ENCODE measurements at places on chromosomes 13 and 19. TPM values are rescaled to one million over a fixed set of nuclear protein-coding genes. Genes with fewer than 3 reads are reported as not detected.

DNA sequence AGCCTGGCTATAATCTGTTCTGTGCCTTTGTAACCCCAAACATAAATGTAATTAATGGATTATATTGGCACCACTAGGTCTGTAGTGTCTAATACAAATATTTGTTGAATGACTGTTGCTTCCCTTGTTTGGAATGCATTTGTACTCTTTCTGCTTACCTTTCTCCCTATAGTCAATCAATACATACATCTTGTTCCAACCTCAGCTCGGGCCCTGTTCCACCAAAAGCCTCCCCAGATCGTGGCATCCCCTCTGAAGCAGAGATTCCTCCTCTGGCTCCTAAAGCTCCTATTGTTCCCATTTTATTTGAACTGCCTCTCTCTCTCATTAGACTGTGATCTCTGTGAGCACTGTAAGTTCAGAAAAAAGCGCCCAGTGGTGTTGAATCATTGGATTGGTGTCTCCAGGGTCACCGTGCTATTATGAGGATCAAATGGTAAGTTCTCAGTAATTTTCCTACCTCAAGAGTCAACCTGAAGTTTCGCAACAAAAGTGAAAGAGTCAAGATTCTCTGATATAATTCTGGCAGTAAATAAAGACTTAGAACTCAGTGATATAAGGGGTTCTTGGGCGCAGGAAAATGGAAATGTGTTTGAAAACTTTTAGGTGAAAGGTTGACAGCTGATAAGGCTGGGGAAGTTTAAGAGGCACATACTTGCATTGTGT is 151.5 kb downstream of the KLF5 start:
- DNase-seq: no peak

DNA sequence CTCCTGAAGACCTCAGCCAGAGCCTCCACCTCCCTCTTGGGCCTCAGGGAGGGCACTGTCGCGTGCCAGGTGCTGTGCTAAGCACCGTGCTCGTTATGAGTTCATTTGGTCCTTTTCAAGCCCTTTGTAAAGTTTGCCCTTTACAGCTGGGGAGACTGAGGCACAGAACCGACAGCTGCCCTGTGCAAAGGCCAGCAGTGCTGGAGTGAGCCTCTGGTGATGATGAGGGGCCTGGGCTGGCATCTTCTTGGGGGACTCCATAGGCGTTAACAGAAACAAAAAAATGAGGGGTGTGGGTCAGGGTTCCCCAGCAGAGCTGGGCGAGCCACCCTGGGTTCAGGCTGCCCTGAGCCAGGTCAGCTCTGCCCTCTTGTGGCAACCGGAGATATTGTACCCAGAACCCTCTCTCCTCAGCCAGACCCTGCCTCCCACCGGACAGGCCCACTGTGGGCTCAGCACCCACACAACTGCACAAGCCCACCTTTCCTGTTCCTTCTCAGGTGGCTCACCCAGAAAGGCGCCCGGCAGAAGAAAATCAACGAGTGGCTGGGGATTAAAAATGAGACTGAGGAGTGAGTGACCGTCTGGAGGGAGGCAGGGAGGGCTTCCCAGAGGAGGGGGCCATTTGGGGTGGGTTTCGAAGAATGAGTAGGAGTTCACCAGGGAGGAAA is 5.5 kb upstream of the IFI30 start:
- DNase-seq: no peak

DNA sequence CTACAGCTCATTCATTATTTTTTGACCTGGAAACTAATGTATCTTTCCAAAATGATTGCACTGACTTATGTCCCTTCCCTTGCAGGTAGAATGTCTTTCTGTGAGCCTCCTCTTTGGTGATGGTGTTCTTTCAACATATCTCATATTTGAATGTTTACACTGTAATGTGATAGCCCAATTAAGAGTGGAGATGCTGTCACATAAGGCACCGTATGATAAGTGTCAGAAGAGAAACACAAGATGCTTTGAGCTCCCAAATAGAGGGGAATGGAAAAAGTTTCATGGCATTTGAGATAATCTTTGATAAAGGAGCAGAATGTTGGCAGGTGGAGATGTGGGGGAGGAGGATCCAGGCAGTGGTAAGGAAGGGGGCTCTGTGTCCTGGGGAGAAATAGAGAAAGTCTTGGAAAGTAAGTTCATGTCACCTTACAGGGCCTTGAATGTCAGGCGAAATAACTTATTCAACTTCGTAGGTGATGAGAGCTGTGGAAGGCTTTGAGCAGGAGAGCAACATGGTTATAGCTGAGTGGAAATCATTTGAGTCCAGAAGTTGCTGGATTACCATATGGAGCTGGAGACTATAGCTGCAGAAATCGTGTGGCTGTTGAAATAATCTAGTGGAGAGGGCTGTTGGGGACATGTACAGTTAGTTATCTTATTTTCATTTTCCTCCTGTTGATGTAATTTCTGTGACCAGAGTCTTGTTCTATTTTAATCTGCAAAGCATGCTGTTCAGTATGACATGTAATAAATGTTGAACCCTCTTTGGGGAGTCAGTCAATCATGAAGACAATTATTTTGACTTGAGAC is 10.3 kb upstream of the RNF113B start:
- no peak for DNase-seq

GRCh38 chr13:60143775-60144174 is 20.0 kb downstream of the DIAPH3 start:
- DNase-seq: no peak

DNA sequence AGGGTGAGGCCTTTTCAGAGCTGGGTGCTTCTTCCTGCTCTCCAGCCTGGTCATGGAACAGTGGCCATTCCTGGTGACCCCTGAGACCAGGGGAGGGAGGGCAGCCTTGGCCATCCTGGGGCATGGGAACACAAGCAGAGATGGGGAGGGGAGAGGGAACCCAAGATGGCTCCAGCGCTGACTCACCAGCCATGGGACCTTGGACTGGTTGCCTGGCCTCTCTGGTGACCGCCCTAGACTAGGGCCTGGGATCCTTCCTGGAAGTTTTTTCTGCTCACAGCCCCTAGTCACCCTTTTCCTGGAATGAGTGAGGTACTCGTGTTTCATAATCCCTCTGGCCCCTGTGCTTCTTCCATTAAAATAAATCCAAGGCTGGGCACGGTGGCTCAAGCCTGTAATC is 3.3 kb upstream of the OPA3 start:
- DNase-seq: no peak

- no peak for DNase-seq
These were observed 549.6 kb downstream of the FGF9 start for GRCh38 chr13:22220151-22221135.

GRCh38 chr13:97082461-97083207 is 88.4 kb upstream of the OXGR1 start:
- DNase-seq: no peak

DNA sequence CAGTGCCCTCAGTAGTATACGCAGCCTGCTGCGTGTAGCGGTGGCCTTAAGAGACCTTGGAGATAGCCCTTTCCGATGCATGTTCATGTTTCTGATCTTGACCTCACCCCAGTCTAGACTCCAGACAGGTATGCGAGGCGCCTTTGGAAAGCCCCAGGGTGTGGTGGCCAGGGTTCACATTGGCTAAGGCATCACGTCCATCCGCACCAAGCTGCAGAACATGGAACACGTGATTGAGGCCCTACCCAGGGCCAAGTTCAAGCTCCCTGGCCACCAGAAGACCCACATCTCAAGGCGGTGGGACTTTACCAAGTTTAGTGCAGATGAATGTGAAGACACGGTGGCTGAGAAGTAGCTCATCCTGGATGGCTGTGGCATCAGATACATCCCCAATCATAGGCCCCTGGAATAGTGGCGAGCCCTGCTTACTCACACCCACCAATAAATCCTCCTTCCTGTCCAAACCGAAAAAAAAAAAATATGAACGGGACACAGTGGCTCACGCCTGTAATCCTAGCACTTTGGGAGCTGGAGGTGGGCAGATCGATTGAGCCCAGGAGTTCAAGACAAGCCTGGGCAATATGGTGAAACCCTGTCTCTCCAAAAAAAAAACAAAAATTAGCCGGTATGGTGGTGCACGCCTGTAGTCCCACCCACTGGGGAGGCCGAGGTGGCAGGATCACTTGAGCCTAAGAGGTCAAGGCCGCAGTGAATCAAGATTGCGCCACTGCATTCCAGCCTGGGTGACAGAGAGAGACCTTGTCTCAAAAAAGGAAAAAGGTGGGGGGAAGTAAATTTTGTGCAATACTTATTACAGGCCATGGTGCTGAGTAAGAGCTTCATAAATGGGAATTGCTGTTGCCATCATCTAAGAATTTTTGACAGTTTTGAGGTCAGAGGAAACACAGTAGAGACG is 12.4 kb upstream of the CBLC start:
- no peak for DNase-seq

GRCh38 chr19:42469311-42470235 is 26.8 kb upstream of the CXCL17 start:
- DNase-seq: no peak

DNA sequence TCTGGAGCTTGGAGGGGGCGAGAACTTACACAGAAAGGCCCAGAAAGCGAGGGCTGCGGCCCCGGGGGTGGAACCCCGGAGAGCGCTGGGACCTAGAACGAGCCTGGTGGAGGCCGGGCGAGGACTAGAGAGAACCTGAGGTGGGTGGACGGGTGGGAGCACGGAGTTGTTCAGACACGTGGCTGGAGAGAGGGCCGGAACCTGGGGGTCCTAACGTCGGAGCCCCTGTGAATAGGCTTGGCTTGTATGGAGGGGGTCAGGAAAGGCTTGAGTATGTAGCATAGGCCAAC is 383 bp downstream of the ZNF581 start:
- no peak for DNase-seq

- DNase-seq: no peak
These were observed 80.2 kb downstream of the SHISA2 start for GRCh38 chr13:25971459-25972145.

DNA sequence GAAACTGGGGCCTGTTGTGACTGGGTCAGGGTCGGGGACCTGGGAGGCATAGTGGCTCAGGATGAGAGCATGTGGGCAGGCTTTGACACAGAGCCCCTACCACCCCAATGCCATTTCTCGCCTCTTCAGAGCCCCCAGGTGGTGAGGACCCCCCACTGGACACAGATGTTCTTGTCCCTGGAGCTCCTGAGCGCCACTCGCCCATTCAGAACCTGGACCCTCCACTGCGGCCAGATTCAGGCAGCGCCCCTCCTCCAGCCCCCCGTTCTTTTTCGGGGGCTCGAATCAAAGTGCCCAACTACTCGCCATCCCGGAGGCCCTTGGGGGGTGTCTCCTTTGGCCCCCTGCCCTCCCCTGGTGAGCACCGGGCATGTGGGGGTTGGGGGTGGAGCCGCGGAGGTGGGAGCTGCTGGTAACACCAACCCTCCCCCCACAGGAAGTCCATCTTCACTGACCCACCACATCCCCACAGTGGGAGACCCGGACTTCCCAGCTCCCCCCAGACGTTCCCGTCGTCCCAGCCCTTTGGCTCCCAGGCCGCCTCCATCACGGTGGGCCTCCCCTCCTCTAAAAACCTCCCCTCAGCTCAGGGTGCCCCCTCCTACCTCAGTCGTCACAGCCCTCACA is 10.4 kb downstream of the IGFLR1 start:
- DNase-seq: no peak

GRCh38 chr13:70502944-70503343 is 394.7 kb upstream of the KLHL1 start:
- DNase-seq: no peak

DNA sequence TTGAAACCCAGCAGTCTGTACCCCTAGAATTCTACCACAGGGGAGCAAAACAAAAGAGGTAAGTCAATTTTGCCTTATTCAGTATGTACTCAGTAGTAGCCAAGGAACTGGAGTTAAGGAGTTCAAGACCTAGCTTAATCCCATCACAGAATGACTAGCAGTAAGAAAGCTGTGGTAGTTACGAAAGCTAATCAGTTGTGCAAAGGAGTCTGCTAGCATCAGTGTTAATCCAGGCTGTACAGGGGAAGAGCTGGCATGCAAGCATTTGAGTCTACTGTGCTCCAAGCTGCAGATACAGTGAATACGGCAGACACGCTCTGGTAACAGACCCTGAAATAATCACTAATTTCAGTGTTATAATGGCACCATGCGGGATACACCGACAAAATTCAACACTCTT is 4.7 kb downstream of the DNMT1 start:
- DNase-seq: no peak

DNA sequence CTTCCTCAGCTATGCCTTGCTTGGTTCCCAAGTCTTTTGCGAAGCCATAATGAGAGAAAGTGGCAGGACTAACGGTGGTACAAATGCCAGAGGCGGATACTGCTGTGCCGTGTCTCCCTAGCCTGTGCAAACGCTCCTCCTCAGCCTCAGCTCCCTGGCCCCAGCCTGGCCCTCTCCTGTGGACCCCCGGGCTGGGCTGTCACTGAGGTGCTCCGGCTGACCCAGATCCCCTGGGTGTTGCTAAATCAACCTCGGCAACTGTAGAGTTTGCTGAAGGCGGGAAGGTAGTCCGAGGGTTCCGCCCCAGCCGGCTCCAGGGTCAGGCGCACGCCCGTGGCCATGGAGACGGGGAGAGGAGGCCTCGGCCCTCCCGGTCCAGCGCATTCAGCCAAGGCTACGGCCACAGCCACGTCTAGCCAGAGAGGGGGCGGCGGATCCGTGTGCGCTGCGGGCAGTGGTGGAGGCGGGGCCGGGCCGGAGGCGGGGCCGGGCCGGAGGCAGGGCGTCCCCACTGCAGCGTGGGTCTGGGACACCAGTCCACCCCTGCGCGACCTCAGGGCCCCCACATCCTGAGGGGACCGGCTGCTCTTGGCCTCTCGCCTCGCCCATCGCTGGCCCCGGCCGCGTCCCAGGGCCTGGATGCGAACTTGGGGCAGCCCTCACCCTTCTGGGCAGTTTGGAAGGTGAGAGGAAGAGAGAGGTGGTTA is 16.4 kb upstream of the ZNF492 start:
- DNase-seq: no peak

- DNase-seq: no peak
These were observed 971 bp upstream of the ANKRD10 start for GRCh38 chr13:110915874-110916206.

GRCh38 chr13:24202215-24202614 is 41.7 kb downstream of the SPATA13 start:
- no peak for DNase-seq

DNA sequence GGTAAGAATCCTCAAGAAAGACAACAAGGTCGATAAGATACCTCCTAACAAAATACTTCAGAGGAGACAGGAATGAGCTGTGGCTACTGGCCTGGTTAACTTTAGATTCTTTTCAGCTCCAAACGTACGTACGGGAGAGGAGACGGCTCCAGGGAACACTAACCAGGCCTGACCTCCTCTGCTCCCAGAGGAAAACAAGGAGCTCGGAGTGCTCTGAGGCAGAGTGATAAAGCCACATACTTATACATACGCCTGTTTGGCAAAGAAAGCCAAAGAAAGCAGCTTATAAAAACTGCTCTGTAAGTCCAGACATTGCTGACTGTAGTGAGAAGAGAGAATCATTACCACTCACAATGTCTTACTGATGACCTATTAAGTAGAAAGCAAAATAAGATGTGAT is 263.9 kb downstream of the MZT1 start:
- DNase-seq: no peak

GRCh38 chr13:50401721-50402465 is 386.6 kb downstream of the KCNRG start:
- DNase-seq: no peak

GRCh38 chr19:47284324-47284899 is 9.7 kb downstream of the INAFM1 start:
- DNase-seq: no peak

C19orf85 gene
- not detected for total RNA-seq

DAZAP1 gene
- 77.0 TPM for total RNA-seq

PCDH9 gene
- 0.75 TPM for total RNA-seq

NXNL1 gene
- total RNA-seq: not detected

MCEMP1 gene
- not detected for total RNA-seq

CEACAM8 gene
- total RNA-seq: not detected

IL27RA gene
- total RNA-seq: 4.1 TPM

GDF15 gene
- total RNA-seq: 822 TPM

ZNF90 gene
- 5.1 TPM for total RNA-seq

ZNF615 gene
- total RNA-seq: 13.1 TPM

FBN3 gene
- 0.04 TPM for total RNA-seq

STRN4 gene
- total RNA-seq: 111 TPM

B3GNT3 gene
- 11.5 TPM for total RNA-seq
